Skeletal muscle cell (primary cell): ENCODE measurements at places on chromosomes 13 and 19.

DNA sequence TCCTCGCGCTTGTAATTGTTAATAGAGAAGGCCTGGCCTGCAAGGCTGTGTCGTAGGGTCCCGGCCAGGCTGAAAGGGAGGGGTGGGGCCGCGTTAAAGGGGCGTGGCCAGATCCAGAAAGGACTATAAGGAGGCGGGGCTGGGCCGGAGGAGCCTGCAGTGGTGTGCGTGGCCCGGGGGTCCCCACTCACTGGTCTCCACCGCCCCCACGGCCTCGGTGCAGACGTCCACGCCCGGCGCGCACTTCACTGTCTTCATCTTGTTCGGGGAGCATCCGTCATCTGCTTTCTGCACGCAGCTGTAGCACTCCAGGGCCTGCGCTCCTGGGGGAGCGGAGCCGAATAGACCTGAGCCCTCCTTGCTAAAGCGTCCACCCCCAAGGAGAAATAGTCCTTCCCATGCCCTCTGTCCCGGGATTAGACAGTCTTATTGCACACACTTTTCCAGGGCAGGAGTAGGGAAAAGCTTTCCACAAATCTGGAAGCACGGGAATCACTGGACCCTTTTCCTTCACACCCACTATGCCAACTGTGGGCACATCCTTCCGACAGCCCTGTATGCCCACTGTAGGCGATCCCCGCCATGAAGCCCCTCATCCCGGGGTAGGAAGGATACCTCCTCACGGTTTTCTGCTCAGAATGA is 1.2 kb downstream of the LYPD3 start:
- DNase-seq: no peak

- no peak for DNase-seq
These were observed 3.0 kb downstream of the CBY2 start for GRCh38 chr13:45704854-45705695.

GRCh38 chr19:1593501-1593772 is 772 bp upstream of the MBD3 start:
- no peak for DNase-seq

- DNase-seq: peak; percentile 9
These were observed 322.8 kb upstream of the EDNRB start for GRCh38 chr13:78241278-78241919.

- no peak for DNase-seq
These were observed 2.8 kb downstream of the S1PR5 start for GRCh38 chr19:10514211-10515145.
